ENCODE measurements at places on chromosomes 13 and 19.

DNA sequence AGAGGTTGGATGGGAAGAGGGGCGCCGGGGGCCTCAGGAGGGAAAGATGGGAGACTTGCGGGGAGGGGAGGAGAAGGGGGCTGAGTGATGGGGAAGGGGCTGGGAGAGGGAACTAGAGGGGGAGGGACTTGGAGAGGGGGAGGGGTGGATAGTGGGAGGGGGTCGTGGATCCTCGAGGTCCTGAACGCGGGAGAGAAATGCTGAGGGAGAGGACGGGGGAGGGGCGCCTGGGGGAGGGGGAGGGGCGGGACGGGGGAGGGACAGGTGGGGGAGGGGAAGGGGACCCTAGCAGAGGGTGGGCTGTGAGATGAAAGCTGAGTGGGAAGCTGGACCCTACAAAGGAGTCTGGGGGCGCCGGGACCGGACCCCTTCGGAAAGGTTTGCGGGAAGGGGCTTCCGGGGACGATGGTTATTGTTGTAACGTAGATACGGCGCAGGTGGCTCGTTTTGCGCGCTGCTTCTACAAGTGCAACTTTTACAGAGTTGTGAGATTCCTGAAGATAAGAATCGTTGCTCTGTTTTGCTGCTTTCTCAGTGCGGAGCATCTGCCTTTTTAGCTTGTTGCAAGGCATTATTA is 418 bp downstream of the ZNF444 start:
- no peak for DNase-seq

DNA sequence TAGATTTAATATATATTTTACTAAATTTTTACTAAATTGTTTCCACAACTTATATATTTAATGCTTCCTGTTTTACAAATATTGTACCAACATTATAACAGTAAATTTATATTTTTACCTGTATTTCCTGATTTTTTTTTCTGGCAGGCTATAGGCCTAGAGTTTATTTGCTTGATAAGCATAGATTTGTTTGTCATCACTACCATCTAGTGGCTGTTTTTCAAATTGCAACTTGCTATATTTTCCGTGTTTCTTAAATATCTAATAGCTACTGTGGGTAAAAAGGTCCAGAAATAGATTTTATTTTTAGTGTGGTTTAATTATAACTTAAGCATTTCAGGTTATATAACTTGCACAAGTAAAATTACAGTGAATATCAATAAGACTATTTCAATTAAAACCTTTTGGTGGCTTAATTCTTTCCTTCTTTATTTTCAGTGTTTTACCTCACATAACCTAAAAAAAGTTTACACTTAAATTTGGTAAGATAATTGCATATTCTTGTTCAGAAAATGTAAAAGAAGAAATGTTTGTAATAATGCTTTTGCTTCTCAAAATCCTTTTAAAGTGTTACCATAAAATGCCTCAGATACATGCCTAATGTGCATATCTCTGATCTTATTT is 60.6 kb downstream of the NDFIP2 start:
- no peak for DNase-seq

DNA sequence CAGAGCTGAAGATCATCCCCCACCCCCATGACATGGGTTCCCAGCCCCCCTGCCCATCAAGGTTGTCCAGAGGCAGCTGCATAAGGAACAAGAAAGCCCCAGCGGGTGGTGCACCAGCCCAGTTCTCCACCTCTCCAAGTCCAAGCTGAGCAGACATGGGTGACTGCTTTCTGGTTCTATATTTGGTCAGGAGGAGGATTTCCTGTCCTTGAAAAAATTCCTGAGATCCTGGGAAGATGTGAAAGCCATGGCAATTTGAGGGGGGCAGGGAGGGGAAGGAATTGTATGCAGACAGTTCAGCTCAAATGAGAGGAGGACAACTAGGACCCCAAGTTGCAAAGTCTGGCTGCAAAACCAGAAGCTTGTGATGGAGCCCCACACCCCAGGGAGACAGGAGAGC is 55.4 kb upstream of the ADGRE5 start:
- DNase-seq, result no peak

DNA sequence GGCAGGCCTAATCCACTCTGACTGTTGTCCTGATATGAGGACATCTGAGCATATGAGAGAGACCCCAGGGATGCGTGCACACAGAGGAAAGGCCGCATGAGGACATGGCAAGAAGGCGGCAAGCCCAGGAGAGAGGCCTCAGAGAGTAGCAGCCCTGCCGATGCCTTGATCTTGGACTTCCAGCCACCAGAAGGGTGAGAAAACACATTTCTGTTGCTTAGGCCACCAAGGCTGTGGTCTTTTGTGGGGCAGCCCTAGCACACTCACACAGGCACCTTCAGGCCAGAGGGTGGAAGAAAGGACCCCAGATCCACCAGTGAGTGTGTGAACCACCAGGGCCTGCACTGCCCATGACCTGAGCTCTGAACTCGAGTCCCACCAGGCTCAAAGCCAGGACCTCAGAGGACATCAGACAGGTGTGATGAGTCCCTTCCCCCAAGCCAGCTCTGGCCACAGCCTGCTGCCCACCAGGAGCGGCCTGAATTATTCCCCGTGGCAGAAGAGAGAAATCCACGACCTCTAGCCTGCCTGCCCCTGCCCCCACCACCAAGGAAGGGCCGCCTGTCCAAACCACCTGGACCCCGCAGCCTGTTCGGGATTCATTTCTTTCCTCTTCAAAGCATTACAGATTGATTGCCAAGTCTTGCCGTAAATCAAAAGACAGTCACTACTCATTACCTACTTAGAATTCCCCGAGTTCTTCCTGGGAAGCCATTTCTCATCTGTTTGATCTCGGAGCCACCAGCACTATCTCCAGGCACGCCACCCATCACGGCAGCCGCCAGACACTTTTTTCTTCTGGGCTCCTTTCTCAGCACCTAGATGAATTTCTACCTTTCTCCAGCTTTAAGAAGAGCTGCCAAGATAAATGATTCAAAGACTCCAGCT is 72.2 kb downstream of the CEBPG start:
- no peak for DNase-seq

GRCh38 chr19:2097203-2097885 is 629 bp downstream of the IZUMO4 start:
- DNase-seq, result peak; percentile 63

DNA sequence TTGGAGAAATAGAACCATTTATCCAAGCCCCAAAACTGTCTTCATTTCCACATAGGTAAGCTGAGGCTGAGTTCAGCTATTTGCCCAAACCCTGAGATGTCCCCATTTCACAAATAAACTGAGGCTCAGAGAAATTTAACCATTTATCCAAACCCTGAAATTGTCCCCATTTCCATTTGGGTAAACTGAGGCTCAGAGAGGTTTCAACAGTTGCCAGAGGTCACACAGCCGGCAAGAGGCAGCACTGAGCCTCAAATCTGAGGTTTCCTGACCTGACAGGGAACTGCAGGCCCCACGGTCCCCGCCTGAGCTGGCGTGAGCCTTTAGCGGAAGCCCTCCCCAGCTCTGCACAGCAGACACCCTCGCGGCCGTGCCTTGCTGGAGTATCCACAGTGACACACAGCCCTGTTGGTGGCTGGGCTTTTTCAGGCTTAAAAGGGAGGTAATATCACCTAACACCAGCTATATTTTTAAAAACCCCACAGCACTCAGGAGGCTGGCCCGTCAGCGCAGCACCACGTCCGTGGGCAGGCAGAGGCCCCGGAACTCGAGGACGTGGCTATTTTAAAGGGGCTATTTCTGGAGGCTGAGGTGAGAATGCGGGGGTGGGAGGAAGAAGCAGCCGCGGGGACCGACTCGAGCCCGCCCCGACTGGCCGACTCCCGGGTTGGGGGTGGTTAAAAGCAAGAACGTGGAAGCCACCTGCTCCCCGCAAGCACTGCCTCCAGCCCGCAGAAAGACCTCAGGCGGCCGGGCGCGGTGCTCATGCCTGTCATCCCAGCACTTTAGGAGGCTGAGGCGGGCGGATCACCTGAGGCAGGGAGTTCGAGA is 18.5 kb downstream of the PTPRS start:
- DNase-seq, result peak; percentile 16

Measured in stimulated activated CD4-positive, alpha-beta T cell treated with anti-CD3 and anti-CD28 coated beads, Interleukin-1b, Interleukin-23, amount 100 ng/mL, for 48 hours (primary cell).